ENCODE measurements at places on chromosomes 1 and 21.
A peak's percentile ranks its signal among the peaks of the same experiment; 100 is the strongest.

- no peak for DNase-seq
These were observed 12.8 kb downstream of the EIF2B3 start for GRCh38 chr1:44973645-44974044.

DNA sequence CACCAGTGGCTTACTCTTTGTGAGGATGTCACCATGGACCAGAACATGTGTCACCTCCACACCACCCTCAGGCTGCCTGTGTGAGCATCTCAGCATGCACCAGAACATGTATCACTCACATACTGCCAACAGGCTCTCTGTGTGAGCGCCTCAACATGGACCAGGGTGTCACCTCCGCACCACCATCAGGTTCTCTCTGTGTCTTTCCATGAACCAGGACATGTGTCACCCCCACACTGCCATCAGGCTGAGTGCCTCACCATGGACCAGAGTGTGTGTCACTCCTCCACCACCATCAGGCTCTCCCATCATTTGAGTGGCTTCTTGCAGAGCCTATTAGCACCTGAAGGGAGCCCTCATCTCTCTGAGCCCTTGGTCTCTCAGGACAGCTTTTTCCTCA is 125.2 kb downstream of the ZNF648 start:
- DNase-seq, result no peak

DNA sequence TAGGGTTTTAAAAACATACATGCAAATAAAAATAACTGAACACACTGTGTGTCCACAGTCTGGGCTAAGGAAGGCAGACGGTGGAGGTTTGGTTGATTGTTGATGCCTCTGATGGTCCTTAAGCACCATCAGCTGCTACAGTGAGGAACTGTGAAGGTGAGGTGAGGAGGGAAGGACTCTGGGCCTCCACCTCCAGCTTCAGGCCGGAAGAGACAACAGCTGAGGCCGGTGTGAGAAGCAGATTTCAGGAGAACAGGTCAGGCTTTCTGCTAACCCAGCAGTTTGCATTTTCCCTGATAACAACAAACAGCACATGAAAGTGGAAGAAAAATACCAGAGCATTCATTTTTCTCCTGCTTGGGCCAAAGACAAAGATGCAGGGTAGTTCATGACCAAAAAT is 189.9 kb upstream of the AJAP1 start:
- no peak for DNase-seq

- DNase-seq, result no peak
These were observed 32.1 kb downstream of the IL12RB2 start for GRCh38 chr1:67339623-67340343.

GRCh38 chr1:34529935-34530859 is 224.7 kb upstream of the GJB5 start:
- no peak for DNase-seq

- no peak for DNase-seq
These were observed 108.6 kb downstream of the OLFML2B start for GRCh38 chr1:161915051-161915503.

- no peak for DNase-seq
These were observed 7.7 kb downstream of the IFI6 start for GRCh38 chr1:27664291-27664690.

GRCh38 chr1:28078680-28079626 is 9.5 kb downstream of the EYA3 start:
- DNase-seq, result no peak

DNA sequence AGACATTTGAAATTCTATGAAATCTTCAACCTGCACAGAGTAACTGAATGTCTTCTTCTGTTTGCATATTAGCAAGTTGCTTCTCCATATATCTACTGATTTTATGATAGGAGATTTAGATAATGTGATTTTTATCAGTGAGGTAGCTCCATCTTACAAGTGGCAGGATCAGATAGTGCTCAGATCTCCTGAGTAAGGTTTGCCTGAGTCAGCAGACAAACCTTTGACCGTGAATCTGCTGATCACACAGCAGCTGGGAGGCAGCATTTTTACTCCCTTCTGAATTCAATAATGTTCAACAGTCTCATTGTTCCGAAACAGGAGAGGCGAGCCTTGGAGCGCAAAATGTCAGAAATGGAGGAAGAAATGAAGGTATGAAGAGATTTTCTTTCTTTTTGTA is 141.4 kb downstream of the SYT2 start:
- DNase-seq, result no peak

GRCh38 chr1:19635646-19636045 is 8.5 kb upstream of the NBL1 start:
- no peak for DNase-seq

GRCh38 chr1:60598041-60598910 is 484.1 kb upstream of the NFIA start:
- no peak for DNase-seq

GRCh38 chr21:31576428-31576827 is 83.1 kb upstream of the SOD1 start:
- no peak for DNase-seq

GRCh38 chr1:95325349-95325748 is 91.3 kb downstream of the RWDD3 start:
- no peak for DNase-seq

- no peak for DNase-seq
These were observed 9.1 kb downstream of the SMAP2 start for GRCh38 chr1:40382601-40383000.

DNA sequence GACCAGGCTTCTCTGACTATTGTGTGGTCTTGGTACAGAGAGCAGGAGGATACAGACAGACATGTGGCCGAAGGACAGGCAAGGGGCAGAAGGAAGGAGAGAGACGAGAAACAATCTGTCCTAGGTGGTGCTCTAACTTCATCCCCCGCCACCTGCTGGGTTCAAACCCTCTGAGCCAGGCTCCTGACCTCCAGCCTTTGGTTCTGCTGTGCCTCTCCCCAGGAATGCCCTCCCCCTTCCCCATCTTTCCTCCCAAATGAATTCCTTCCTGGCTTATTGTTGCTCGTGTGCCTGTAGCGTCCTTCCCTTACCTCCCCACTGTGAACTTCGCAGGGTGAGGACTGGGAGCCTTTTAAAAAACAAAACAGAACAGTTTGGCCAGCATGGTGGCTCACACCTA is 5.4 kb downstream of the TCEA3 start:
- DNase-seq, result no peak

- no peak for DNase-seq
These were observed 24.2 kb upstream of the SLC45A1 start for GRCh38 chr1:8293641-8294169.

- DNase-seq, result no peak
These were observed 52.0 kb downstream of the RUNX3 start for GRCh38 chr1:24878045-24878444.

GRCh38 chr1:19070197-19070651 is 113.7 kb upstream of the IFFO2 start:
- no peak for DNase-seq

GRCh38 chr1:25900219-25900618 is 6.0 kb downstream of the STMN1 start:
- DNase-seq, result no peak

- DNase-seq, result no peak
These were observed 130.3 kb downstream of the TIAM1 start for GRCh38 chr21:31213787-31214186.

- DNase-seq, result no peak
These were observed 819 bp upstream of the GPR3 start for GRCh38 chr1:27391511-27392095.

DNA sequence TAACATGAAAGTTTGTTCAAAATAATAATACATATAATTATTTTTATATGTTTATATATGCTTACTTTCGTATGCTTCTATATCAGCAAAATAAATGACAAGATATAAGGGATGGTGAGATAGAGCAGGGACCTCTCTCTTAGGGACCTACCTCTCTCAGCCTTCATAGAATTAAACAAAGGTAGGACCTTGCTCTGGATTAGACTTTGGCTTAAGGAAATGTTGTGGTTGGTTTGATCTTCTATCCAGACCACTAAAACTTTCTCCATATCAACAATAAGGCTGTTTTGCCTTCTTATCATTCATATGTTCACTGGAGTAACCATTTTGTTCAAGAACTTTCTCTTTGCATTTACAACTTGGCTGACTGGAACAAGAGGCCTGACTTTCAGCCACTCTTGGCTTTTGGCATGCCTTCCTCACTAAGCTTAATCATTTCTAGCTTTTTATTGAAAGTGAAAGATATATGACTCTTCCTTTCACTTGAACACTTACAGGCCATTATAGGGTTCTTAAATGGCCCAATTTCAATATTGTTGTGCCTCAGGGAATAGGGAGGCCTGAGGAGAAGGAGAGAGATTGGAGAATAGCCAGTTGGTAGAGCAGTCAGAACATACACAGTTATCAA is 14.4 kb downstream of the FRRS1 start:
- no peak for DNase-seq

GRCh38 chr1:8863794-8864233 is 14.7 kb downstream of the ENO1 start:
- DNase-seq, result no peak

DNA sequence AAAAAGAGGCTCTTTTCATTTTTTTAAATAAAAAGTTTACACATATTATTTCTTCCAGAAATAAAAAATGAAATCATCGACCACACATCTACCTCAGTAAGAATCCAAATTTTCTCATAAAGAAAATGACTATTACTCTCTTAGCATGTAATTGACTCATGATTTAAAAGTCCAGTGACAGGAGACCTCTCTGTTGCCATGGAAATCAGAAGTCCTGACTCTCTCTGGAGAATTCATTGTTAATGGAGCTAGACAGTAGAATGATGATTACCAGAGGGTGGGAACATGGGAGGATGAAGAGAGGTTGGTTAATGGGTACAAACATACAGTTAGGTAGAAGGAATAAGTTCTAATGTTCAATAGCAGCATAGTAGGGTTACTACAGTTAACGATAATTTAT is 5.0 kb upstream of the CLCA4 start:
- DNase-seq, result no peak

DNA sequence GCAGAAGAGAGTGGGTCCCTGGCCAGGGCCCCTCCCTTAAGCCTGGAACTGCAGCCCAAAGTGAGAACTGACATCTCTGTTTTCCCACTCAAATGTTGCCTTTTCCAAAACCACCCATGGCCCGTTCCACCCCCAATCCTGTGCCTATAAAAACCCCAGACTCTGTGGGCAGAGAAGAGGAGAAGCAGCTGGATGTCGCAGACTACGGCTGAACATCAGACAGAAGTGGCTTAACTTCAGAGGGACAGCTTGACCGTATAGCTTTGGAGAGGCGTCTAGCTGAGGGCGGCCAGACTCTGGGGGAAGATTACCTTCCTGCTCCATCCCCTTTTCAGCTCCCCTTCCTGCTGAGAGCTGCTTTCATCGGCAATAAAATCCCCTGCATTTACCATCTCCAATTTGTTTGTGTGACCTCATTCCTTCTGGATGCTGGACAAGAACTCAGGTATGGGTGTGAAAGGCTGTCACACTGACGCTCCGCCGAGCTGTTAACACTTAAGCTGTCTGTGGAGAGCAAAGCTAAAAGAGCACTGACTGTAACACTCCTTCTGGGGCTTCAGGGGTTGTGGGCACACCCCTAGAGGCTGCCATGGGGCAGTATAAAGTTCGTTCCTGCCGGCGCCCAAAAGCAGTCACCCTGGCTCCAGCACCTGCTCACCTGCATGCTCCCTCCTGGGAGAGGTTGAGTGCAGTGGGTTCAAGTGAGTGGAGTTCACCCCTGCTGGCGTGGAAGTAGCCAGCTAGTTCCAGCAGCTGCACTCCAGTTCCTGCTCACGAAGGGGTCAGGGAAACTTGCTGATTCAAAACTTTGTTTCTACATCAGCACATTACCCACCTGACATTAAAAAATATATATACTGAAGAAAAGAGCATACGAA is 19.6 kb upstream of the ERO1B start:
- no peak for DNase-seq

DNA sequence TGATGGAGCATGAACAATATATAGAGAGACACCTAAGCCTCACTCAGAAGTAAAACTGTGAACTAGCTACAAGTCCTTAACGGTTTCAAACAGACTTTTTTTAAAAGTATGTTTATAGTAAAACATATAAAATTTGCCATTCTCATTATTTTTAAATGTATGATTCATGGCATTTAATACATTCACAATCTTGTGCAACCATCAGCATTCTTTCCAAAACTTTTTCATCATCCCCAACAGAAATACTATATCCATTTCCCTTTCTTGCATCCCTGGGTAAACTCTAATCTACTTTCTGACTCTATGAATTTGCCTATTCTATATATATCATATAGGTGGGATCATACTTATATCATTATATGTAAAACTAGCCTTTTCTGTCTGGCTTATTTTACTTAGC is 25.5 kb downstream of the EVI5 start:
- DNase-seq, result no peak

GRCh38 chr1:217272385-217272784 is 358.5 kb downstream of the GPATCH2 start:
- no peak for DNase-seq

DNA sequence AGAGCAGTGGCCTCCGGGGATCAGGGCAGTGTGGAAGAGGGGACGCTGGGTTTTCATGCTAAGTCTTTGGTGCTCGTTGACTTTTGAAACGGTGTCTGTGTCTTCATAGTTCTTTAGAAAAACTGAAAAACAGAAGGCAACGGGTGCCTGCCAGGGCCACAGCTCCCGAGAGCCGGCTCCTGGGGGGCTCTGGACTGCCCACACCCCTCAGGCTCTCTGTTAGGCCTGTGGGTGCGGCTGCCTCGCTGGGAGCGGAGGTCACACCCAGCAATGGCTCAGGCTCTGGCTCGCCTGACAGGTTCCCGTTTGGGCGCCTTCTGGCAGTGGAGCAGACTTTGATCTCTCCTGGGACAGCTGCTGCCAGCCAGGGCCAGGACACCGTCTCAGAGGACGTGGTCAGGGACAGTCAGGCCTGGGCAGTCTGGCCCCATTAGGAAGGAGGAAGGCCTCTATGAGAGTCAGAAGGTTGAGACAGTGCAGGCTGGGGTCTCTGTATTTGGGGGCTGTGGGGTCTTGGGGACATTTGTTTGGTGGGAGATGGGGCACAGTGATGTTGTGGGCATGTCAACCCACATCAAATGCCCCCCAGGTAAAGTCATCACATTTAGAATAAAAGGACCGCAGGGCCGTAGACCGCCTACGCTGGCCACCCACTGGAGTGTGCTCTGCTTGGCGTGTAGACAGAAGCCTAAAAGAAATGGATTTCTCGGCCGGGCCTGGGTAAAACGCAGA is 5.6 kb downstream of the ARHGEF16 start:
- DNase-seq, result no peak

- DNase-seq, result no peak
These were observed 1.4 kb downstream of the HLCS start for GRCh38 chr21:36964827-36965719.

DNA sequence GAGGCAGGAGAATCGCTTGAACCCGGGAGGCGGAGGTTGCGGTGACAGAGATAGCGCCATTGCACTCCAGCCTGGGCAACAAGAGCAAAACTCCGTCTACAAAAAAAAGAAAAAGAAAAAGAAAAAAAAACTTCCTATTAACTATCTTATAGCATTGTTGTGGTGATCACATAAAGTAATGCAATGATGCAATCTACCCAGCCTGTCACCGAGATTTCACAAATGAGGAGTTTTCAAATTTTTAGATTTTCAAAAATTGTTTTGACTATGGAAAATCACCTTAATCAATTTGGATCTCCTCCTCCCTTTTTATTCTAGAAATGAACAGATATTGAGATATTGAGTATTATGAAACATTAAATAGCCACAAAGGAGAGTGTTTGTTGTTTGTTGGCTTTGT is 8.0 kb downstream of the FMO5 start:
- no peak for DNase-seq

GRCh38 chr1:201267481-201268229 is 15.7 kb upstream of the PKP1 start:
- DNase-seq, result peak; percentile 68

- no peak for DNase-seq
These were observed 67.2 kb upstream of the RUNX3 start for GRCh38 chr1:24996983-24997893.
